ENCODE measurements at places on chromosomes 7 and 10.

DNA sequence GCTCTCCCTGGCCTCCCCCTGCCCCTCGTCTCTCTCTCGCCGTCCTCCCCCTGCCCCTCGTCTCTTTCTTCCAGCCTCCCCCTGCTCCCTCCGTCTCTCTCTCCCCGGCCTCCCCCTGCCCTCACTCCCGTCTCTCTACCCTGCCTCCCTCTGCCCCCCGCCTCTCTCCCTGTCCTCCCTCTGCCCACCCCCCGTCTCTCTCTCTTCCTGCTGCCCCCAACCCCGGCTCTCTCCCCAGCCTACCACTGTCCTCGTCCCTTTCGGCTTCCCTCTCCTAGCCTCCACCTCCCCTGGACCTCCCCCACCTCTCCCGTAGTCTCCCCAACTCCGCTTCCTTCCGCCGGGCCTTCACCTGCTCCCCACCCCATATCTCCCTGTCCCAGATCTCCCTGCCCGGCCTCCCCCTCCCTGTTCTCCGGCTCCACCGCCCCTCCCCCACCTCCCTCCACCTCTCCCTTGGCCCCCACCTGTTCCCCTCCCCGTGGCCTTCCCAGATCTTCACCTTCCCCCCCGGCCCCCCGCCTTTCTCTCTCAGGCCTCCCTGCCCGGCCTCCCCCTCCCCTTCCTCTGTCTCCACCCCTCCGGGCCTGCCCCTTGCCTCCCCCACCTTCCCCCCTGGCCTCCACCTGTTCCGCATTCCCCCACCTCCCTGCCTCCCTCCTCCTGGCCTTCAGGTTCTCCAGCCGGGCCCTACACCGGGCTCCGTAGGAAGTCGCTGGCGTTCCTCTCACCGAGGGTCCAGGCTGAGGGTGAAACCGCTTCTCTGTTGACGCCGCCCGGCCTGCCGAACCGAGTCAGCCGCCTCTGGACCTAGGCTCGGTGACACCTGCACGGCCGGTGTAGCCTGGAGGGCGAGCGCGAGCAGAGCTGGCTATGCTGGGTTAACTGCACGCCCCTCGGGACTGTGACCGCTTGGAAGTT is 1.2 kb downstream of the GET4 start:
- peak; percentile 57 for DNase-seq

DNA sequence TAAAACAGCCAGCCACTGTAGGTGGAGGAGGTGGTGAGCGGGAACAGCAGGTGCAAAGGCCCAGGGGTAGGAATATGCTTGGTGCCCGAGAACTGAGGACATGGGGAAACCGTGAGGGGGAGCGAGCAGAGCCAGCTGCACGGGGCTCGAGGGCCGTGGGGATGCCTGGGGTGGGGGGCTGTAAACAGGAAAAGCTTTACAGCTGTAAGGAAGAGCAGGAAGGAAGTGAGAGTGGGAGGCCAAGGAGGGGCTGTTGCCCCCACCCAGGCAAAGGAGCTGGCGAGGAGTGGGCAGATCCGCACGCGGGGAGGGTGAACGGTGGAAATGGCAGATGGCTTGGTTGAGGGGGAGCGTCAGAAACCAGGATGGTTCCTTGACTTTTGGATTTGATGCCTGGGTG is 34.4 kb downstream of the ZMIZ1 start:
- no peak for DNase-seq

DNA sequence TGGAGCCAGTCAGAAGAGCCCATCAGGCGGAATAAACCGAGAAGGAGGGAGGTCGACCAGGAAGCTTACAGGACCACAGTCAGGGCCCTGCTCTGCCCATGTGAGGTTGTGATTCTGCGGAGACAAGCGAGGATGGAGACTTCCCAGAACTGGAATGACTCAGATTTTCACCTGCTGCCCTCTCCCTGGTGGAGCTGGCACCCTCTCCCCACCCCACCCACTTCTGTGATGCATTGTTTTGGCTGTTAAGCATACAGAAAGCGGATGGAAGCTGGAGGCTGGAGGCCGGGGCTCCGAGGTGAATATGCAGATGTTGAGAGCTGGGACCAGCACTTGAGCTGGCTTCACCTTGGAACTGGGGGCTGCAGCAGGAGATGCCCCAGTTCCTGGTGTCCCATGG is 57.4 kb downstream of the NPTX2 start:
- DNase-seq: no peak

GRCh38 chr10:3107426-3107961 is 40.1 kb downstream of the PFKP start:
- no peak for DNase-seq

GRCh38 chr7:57646219-57646900 is 196.4 kb downstream of the ZNF716 start:
- DNase-seq: no peak

DNA sequence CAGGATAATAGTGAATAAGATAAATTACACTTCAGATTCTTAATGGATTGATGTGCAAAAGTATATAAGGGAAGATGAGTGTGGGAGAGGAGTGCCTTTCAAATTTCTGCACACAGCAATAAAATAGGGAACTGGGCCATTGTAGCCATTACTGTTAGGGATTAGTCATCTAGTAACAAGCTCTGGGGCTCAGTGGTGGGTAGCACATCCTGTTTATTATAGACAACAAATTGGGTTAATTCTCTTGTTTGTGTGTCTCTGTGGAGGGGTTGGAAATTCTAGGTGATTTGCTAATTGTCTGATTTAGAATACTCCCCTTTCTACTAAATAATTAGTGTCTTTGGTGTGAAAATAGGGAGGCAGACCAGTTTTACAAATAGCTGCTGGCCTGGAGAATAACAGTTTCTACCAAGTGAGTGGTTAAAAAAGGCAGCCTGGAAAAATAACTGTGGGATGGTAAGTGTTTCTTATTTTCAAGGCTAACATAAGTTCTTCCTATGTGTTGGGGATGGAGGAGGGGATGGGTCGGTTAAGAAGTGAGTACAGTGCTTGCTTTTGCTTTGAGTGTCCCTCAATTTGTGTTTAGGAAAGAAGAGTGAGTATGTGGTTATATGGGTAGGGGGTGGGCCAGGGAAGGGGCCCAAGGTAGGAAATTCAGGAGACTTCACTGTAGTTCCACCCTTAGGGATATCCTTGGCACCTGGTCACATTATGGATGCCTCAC is 43.3 kb upstream of the TMEM248 start:
- no peak for DNase-seq

DNA sequence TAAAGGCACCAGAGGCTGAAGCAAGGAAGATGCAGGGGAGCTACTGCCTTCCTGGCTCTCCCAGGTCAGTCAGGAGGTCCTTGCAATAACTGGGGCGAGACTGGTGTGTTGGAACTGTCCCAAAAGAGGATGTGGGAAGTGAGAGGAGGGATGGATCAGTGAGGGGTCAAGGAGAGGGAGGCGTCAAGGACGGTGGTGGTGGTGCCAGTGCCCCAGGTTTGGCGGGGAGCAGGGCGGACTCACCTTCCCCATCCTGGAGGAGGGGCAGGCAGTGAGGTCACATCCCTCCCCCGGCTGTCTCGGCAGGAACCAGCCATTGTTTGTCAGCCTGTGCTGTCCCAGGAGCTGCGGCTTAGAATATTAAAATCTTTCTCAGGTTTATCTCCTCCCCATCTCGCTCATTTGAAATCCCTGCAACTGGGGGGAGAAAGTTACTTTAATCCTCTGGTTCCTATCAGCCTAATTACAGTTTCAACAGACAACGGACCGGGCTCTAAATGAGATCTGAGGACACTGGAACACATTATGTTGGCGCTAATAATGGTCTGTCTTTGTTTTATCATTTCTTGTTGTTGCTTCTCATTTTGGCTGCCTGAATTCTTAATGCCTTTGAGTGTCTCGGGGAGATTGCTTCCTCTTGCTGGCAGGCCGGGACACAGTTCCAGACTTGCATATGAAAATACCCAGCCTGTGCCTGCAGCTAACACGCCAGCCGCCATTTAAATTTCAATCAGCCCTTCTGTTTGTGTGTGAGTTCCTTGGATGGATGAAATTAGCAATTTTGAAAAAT is 387.5 kb downstream of the RPS24 start:
- DNase-seq: no peak

GRCh38 chr10:20919481-20919880 is 22.4 kb upstream of the NEBL start:
- no peak for DNase-seq

DNA sequence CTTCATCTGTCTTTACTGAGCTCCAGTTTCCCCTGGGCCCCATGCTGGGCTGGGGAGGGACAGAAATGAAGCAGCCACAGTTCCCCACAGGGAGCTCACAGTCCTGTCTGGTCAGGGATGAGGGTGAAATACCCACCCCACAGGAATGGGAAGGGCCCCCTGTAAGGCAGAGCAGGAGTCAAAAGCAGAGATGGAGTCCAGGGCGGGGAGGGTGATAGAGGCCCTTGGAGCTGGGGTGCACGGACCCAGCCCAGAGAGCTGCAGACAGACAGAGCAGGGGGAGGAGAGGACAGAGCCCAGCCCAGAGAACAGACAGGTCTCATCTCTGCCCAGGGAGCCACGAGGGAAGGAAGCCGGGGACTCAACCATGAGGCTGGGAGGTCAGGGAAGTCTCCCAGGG is 34.9 kb upstream of the ZNF488 start:
- DNase-seq: no peak

DNA sequence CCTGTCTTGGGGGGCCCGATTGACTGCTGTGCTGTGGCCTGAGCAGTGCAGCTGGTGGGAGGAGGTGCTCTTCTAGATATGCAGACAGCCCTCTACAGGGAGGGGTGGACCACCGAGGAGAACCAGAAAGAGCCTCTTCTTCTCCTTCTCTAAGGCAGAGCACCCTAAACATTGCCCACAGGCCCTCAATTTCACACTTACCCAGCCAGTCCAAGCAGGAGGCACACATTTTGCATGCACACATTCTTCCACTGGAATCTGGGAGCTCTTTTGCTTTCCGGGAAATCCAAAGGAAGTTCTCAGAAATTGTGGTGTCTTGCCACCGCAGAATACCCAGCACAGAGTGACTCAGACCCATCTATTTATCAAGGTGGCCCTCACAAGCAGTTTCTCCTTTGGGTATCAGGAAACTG is 45.8 kb downstream of the EEPD1 start:
- no peak for DNase-seq

All from HuH-7 (cell line).